Stimulated activated CD8-positive, alpha-beta memory T cell treated with anti-CD3 and anti-CD28 coated beads, Interleukin-7, amount 100 ng/mL, for 1 hour (primary cell): ENCODE measurements at places on chromosomes 3 and 15.

DNA sequence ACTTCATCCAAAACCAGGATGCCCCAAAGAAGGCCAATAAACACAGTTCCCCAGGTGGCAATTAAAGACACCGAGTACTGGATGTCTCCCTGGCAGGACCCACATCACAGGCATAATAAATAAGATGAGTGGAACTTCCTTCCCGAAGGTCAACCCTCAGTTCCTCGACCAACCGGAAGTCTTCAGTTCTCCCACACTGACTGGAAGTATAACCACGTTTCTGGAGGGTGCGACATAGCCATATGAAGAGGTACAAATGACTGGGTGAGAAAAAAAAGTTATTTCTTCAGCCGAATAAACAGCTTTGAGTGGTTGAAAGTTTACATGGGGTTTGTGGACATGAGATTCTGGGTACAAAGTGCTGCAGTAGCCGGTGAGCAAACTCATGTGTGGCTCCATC is 34.6 kb upstream of the MUC13 start:
- DNase-seq = no peak

- DNase-seq = no peak
Observed at GRCh38 chr15:22958487-22959280, 21.5 kb downstream of the CYFIP1 start.

- no peak for DNase-seq
Observed at GRCh38 chr3:50157827-50158529, 2.9 kb downstream of the SEMA3F start.

DNA sequence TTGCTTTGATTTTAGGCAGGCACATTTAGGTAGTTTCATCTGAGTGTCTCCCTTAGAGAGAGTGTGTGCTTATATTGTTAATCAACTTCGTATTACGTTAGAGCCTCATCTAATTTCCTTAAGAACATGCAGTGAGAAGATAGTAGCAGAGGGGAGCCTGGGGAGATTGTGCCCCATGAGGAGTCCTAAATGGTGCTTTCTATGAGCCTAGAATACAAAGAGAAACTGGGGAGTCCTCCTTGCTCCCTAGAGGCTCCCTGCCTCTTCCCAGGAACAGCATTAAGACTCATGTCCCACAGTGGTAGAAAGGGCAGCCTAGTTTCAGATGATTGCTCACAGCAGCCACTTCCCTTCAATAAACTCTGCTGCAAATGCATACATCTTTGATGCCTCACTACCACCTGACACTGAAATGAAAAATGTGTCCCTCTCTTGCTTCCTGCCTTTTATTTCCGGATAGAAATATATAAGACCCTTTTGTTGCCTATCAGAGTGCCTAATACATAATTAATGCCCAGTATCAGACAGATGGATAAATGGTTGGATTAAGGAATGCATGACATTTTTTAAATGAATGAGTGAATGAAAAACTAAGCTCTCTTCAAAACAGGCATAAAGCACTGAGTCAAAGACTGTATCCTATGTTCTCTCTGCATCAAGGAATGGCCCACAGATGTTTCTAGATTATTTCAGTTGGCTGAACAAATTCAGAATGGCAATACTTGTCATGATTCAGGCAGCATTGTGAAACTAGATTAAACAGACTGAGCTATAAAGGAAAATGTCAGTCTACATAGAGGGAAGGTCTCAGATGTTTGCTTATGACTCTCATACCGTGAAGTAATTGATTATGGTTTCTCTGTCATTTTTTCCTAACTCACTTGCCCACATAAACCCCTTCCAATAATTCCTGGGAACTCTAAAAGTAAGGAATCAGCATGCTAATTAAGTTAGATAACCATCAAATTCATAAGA is 362.1 kb downstream of the LRRC3B start:
- no peak for DNase-seq

- no peak for DNase-seq
Observed at GRCh38 chr15:65258375-65259262, 28.1 kb downstream of the PARP16 start.
